ENCODE measurements at places on chromosomes 12 and 14. TPM values are rescaled to one million over a fixed set of nuclear protein-coding genes. Genes with fewer than 3 reads are reported as not detected.
A peak's percentile ranks its signal among the peaks of the same experiment; 100 is the strongest.

DNA sequence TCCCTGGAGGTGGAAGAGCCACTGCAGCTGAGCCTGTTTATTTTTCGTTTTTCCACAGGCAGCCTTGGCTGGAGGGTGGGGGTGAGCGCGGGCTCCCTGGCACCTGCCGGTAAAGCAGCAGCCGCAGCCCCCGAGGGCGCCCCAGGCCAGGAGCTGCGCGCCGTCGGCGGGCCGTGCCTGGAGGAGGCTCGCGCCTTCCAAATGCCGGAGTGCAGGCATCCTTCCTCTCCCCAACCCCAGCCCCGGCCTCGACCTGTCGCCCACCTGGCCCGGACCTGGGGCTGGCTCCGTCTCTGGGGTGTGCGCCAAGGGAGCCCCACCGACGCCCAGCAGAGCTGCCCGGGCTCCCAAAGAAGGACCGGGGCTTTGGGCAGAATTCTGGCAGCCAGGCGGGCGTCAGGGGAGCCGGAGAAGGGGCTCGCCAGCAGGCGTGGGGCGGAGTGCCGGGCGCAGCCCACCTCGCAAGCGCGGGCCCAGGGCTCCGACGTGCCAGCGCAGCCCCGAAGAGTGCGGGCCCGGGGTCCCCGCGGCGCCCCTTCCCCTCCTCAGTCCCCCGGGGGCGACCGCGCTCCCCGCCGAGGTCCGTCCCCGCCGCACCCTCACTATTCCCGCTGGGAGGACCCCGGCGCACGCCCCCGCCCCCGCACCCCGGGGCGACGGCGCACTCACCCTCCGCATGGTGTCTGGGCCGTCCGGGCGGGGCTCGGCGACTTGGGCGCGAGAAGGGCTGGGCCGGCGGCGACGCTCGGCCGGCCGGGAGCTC lies 130.3 kb downstream of the NDUFA12 start:
- H3K4me1 ChIP-seq = peaks cover 5% of the 10 kb centered on the region
- no peaks in the 10 kb centered on the region for H3K27me3 ChIP-seq
- no peaks in the 10 kb centered on the region for H3K36me3 ChIP-seq

DNA sequence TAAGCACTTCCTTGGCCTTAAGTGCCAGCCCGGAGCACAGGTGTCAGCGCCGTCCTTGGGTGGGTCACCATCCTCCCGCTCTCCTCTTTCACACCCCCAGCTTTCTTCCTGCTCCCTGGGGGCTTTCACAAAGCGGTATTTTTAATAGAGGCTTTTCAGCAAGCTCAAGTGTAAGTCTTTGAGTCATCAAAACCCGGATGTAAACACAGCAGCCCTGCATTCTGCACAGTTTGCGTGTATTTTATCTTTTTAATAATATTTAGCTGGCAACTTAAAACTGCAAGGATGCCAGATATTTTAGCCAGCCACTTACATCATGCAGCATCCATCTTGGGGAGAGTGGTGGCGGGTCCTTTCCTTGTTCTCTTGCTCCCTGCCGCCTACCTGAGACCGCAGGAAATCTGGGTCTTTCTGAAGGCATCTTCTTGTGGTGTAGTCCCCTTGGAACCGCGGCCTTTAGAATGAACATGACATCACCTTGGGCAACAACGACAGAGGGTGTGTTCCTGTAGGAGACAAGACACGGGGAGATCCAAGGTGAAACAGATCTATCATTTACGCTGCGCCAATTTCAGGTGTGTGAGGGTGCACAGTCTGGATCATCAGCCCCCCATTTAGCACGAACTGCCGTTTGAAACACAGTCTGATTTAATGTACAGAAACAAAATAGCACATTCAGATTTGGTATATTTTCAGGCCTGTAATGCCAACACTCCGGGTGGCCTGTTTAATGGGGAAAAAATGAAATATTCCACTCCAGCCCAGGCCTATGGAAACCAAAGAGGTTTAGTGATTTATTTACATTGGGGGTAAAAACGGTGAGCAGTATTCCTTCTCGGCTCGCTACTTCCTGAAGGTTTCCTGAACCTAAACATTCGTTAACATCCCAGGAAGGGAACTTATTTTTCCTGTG lies 12.5 kb upstream of the IRF2BPL start:
- H3K4me3 ChIP-seq = peak overlapping the region; percentile 64
- no peaks in the 10 kb centered on the region for H3K27me3 ChIP-seq
- H3K27ac ChIP-seq = peak overlapping the region; percentile 95
- DNase-seq = no peak
- H3K36me3 ChIP-seq = no peaks in the 10 kb centered on the region
- peaks cover 50% of the 10 kb centered on the region for H3K4me1 ChIP-seq

- no peaks in the 10 kb centered on the region for H3K36me3 ChIP-seq
- no peak overlapping the region for H3K4me3 ChIP-seq
- DNase-seq = no peak
- H3K27ac ChIP-seq = no peak overlapping the region
- no peaks in the 10 kb centered on the region for H3K27me3 ChIP-seq
Measured at GRCh38 chr14:104169005-104169698, 30.8 kb downstream of the KIF26A start.

- H3K27ac ChIP-seq = no peak overlapping the region
- peaks cover 18% of the 10 kb centered on the region for H3K4me1 ChIP-seq
- no peak overlapping the region for H3K4me3 ChIP-seq
- no peaks in the 10 kb centered on the region for H3K27me3 ChIP-seq
- H3K36me3 ChIP-seq = no peaks in the 10 kb centered on the region
Measured at GRCh38 chr14:68663385-68664076, 129.3 kb downstream of the ZFP36L1 start.

DNA sequence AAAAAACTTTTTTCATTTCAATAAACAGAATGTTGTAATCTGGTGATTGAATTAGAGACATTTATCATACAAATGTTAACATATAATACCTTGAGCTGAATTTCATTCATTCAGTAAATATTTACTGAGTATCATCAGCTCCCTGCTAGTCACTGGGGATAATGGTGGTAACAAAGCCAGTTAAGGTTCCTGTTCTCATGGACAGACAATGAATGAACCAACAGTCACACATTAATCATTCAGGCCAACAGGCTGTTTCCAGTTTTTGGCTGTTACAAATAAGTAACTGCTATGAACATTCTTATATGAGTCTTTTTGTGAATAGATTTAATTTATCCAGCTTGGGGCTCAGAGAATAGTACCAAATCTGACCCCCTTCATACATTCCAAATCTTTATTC lies 13.5 kb downstream of the EXD2 start:
- peaks cover 22% of the 10 kb centered on the region for H3K4me1 ChIP-seq
- H3K27me3 ChIP-seq = no peaks in the 10 kb centered on the region
- no peak for DNase-seq
- H3K27ac ChIP-seq = no peak overlapping the region
- no peak overlapping the region for H3K4me3 ChIP-seq

DNA sequence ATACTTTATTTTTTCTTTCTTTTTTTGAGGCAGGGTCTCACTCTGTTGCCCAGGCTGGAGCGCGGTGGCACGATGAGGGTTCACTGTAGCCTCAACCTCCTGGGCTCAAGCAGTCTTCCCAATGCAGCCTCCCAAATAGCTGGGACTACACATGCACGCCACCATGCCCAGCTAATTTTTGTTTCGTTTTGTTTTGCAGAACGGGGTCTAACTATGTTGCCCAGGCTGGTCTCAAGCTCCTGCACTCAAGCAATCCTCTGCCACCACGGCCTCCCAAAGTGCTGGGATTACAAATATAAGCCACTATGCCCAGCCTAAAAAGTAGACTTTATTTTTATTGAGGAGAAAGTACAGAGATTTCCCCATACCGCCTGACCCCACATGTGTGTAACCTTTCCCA lies 4.7 kb upstream of the MSI1 start:
- peaks cover 6% of the 10 kb centered on the region for H3K4me1 ChIP-seq
- no peak for DNase-seq
- H3K4me3 ChIP-seq = no peak overlapping the region
- no peaks in the 10 kb centered on the region for H3K36me3 ChIP-seq
- no peaks in the 10 kb centered on the region for H3K27me3 ChIP-seq
- no peak overlapping the region for H3K27ac ChIP-seq

Gene FAM181A
- total RNA-seq = not detected
